CD4-positive, CD25-positive, alpha-beta regulatory T cell (primary cell): ENCODE measurements at places on chromosomes 4 and X.

- no peak for DNase-seq
Measured at GRCh38 chrX:1430451-1430850, 22.3 kb downstream of the ASMTL start.

DNA sequence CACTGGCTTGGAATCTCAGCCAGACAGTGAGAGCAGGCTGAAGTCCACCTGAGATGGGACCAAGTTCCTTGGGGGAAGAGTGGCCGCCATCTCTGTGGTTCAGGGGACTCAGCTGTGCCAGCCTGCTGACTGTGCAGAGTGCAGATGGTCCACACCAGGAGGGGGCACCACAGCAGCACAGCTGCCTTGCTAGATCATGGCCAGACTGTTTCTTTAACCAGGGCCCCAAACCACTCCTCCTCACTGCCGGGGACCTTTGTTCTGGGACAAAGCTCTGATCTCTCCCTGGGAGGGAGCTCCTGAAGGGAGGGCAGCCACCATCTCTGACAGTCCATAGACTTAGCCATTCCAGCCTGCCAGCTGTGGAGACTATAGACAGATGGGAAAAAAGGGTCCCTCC lies 2189.6 kb downstream of the PCDH7 start:
- no peak for DNase-seq

DNA sequence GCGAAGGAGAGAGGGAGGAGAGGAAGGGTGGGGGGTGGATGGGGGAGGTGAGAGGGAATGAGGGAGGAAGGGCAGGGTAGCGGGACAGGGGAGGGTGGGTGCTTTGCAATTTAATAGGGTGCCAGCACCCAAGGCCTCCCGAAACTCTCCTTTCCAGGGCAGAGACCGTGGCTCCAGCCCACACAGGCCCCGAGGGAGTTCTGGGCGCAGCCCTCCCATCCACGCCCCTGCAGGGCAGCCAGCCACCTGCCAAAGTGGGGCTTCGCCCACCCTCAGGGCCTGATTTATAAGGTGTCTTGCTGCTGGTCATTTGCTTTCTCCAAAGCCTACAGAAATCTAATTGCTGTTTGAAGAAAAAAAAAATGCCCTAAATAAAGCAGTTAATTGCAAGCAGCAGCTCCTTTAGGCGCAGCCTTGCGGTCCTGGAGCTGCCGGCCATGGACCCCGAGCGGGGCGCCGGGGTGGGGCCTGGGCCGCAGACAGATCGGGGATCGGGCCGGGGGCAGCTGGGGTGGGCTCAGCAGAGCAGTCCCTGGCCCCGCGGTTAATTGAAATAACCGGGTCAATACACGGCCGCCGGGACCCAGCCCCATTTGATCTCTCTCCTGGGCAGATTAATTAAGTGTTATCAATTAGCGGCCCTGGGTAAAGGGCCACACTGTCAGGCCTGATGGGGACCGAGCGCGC lies 106.0 kb upstream of the NKX1-1 start:
- no peak for DNase-seq

DNA sequence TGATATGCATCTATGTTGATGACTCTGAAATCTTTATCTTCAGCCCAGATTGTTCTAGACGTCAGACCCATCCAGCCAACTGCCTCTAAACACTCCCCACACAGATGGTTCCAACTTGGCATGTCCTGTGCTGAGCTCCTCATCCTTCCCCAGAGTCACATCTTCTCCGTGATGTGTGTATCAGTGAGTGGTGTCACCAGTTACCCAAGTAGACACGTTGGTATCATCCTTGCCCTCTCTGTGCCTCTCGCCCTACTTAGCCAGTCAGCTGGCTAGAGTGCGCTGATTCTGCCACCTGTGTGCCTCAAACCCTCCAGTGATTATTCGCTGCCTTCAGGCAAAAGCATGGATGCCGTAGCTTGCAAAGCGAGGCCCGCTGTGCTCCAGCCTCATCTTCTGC lies 18.6 kb downstream of the PRIMPOL start:
- DNase-seq, result no peak

GRCh38 chrX:112083624-112084326 lies 1.2 kb upstream of the TRPC5 start:
- no peak for DNase-seq

DNA sequence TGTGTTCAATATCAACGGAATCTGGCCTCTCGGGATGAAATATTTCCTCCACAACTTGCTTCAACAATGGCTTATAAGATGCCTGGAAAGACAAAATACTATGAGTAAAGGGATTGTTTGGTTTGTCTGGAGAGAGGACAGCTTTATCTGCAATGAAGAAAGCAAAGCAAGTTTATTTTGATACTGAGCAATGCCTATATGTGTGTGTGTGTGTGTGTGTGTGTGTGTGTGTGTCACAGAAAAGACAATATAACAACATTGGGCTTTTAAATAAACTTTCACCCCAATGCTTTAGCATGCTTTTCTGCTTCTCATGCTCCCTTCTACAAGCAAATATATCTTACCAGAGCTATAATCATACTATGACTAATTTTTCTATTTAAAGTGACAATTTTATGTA lies 45.4 kb downstream of the RASL11B start:
- DNase-seq, result no peak

- no peak for DNase-seq
Measured at GRCh38 chr4:8439168-8439567, 1.4 kb downstream of the ACOX3 start.

- DNase-seq, result no peak
Measured at GRCh38 chr4:37836838-37837440, 10.5 kb downstream of the PGM2 start.

GRCh38 chrX:51361251-51361650 lies 28.6 kb downstream of the NUDT10 start:
- no peak for DNase-seq

DNA sequence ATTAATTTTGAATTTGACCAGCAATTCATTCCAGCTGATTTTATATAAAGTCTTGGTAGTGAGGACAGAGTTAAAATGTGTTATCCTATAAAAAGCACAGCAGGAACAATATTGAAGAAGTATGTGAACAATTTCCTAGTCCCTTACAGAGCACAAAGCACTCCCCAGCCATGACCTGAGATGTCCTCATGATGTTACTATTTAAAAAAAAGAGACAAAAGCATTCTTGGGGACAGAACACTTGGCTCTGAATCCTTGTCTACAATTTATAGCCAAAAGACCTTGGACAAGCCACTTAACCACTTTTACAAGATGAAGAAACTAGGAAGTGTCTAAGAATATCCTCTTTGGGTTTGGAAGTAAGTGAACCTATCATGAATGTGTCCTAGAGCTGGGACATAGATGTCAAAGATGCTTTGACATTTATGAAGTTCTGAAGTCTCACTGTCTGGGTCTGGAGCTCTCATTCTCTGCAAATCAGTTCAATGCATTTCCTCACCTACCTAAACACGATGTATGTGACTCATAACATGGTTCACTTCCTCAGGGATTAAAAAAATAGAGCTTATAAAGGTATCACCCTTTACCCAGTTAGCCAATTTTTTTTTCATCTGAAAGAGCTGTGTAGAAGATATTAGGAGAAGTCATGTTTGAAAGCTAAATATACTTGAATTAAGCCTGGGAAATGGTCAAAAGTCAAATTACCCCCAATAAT lies 61.4 kb downstream of the IGFBP7 start:
- no peak for DNase-seq

- DNase-seq, result no peak
Measured at GRCh38 chrX:9905288-9905687, 61.9 kb upstream of the CLDN34 start.

GRCh38 chrX:15217161-15217560 lies 52.7 kb downstream of the ASB9 start:
- DNase-seq, result no peak

- peak; percentile 49 for DNase-seq
Measured at GRCh38 chr4:147793569-147794313, 61.9 kb downstream of the ARHGAP10 start.

DNA sequence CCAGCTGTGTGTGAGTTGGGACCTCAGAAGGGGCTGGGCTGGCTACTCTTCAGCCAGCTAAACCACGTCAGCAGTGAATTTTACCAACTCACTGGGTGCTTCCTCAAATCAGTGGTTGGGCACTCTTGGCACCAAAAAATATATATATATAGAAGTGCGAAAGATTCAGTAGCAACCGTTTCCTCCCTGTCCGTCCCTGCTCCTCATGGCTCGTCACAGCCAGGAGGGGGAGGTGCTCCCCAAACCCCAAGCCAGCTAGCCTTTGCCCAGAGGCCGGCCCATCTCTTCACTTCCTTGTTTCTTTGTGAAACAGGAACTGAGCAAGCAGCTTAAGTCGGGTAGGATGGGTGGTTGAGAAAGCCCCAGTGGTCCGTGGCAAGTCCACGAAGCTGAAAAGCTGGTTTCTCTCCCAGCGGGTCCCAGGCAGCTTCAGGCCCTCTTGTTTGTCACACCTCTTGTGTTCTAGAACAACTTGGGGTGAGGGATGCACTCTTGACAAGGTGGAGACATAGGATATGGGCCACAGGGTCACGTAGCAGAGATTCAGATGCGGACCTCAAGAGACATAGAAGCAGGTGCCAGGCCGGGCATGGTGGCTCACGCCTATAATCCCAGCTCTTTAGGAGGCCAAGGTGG lies 6.8 kb upstream of the SASH3 start:
- peak; percentile 13 for DNase-seq

DNA sequence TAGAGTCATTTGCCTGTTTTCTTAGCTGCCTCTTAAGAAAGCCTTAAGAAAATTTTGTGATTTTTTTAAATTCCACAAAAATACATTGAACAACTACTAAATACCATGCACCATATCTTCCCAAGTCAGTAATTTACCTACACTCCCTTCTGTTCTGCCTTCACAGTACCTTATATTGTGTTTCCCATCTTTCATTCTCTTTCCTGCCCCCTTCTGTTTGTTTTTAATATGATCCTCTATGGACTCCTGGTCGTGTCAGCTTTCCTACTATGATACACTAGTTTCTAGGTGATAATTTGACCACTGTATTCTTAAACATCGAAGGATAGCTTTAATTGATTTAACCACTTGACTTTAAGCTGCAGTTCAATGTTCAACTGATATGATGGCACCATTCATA lies 297.7 kb upstream of the HAND2 start:
- no peak for DNase-seq

DNA sequence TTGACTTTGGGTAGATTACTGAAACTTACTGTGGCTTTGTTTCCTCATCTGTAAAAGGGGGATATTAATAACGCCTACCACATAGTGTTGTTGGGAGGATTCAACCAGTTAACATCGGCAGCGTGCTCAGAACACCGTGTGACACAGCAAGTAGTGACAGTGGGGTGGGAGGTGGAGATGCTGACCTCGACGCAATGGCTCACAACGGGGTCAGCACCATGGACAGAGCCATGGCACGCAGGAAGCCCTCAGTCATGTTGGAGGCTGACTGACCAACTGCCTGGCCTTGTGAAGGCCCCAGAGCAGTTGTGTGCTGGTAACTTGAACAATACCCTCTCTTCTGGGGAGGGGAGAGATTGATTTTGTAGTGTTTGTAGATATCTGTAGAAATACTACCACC lies 93.2 kb downstream of the WFS1 start:
- DNase-seq, result no peak

DNA sequence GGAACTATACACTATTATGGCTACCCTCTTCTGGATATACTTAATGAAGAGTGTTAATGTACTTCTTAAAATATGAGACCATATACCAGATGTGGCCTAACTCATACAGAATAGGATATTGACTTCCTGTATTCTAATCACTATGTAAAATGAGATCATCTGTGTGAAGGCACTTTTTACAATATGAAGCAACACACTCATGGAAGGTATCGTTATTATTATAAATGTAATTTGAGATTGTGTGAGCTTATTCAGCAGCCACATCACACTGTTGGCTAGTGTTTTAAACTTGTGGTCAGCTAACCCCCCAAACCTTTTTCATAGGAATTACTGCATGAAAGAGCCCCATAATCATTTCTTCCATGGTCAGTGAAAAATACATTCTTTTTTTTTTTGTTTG lies 281.8 kb upstream of the TEX13A start:
- no peak for DNase-seq

DNA sequence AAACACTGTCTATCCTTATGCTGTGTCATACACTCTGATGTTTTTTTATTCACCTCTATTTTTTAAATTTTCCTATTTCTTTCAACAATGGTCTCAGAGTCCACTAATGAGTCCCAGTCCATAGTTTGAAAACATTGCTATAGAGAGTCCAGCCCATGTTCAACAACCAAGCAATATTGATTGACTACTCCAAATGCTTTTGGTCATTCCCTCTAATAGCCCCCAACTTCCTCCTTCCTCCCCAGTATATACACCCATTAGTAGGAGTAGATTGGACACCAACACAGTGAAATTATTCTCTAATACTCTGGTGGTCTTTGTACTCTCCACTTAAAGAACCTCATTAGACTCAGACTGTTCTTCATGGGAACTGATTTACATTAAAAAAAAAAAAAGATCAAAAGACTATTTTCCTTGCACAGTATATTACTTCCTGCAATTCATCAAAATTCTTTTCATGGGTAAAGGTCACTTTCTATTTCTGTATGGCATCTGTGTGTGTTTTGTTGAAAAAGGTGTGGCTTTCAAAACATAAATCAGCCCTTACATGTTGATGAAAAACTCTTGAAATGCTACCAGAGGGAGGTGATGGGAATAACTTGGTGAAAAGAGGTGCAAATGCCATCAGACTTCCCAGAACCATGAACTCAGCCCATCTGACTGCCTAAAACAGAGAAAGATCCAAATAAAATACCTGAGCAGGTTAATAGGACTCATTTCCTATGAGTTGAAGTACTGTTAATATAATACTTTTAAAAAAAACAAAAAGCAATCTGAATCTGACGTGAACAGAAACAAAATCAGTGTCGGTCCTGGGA lies 250.3 kb upstream of the KLF3 start:
- no peak for DNase-seq

DNA sequence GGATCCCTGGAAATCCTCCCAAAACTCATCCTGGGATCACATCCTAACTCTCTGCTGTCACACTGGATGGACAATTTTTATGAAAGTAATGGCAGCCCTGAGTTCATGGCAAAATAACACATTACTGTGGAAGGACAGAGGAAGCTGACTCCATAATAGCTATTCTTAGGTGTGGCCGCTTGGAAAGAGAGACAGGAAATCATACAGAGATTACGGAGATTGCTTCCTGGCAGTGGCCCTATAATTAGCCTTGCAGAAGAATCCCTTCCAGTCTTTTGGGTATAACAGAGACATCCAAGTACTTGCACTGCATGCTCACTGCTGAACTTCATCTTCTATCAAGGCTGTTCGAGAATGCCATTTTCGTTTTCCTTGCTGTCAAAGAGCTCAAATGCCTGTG lies 133.1 kb upstream of the VCX start:
- no peak for DNase-seq

- DNase-seq, result no peak
Measured at GRCh38 chrX:27997622-27998021, 16.4 kb upstream of the DCAF8L1 start.

DNA sequence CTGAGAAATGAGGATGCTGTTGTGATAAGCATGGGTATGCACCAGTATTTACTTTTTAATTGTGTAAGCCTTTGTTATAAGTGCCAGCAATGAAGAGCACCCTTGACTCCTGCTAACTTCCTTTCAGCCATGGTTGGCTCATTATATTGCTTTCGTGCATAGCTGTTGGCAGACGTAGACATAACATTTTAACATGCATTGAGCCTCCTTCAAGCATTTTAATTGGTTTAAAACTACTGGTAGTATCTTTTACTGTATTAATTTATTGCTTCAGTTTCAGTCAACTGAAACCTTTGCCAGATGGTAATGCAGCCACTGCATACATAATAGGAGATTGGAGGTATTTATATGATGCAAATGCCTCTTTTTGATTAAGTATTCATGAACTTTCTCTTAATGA lies 1285.4 kb downstream of the PCDH18 start:
- DNase-seq, result no peak
